ENCODE measurements at places on chromosomes 7 and 10. TPM values are rescaled to one million over a fixed set of nuclear protein-coding genes. Genes with fewer than 3 reads are reported as not detected.
A peak's percentile ranks its signal among the peaks of the same experiment; 100 is the strongest.

Gene INSYN2A
- total RNA-seq: not detected

Gene LRIT1
- total RNA-seq: not detected

Gene FFAR4
- 0.13 TPM for total RNA-seq

Gene TFPI2
- total RNA-seq: 2.6 TPM

Gene TBATA
- total RNA-seq: not detected

Gene RPEL1
- total RNA-seq: not detected

Gene RNF32
- 1.6 TPM for total RNA-seq

Gene ATG9B
- total RNA-seq: 0.58 TPM

Gene ARHGAP12
- total RNA-seq: 43.5 TPM

Gene FAM25G
- total RNA-seq: not detected

Gene NYAP1
- total RNA-seq: 4.6 TPM

DNA sequence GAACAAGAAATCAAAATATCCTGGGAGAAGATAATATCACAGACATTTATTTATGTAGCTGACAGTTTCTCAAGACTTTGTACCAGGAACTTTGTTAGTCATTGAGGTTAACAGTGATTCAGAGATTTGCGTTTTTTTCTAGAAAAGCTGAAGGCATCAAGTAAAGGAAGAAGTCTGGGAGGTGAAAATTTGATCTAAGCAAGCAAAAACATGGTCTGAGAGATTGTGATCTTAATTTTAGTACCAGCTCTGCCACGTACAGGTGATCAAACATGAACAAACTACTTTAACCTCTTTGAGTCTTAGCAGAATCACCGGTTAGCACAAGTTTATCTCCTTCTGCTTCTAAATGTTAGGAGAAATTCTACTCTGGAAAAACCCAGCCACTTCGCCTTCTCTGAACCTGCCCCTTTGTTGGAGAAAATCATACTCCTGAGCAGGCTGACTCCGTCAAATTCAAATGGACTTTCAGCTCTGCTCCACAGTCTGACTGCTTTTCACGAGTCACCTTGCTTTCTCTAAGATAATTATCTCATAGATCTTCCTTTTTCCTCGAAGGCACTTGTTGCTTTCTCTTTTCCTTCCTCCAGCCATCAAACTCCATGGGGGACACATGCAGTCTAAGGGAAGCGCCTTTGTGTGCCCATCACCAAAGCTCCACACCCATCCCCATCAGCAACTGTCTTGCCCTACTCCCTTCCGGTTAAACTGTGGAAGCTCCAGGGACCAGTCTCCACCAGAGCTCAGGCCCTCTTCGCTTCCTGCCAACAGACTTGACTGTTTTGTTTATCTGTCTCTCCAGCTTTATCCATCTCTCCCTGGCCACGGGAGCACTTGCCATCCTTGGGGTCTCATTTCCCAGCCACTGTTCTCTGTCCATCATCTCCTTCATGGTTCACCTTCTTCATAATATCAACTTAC lies 86.3 kb downstream of the PRKCQ start:
- DNase-seq: no peak
- H3K27ac ChIP-seq: no peak overlapping the region
- no peaks in the 10 kb centered on the region for H3K4me1 ChIP-seq
- H3K4me3 ChIP-seq: no peak overlapping the region

DNA sequence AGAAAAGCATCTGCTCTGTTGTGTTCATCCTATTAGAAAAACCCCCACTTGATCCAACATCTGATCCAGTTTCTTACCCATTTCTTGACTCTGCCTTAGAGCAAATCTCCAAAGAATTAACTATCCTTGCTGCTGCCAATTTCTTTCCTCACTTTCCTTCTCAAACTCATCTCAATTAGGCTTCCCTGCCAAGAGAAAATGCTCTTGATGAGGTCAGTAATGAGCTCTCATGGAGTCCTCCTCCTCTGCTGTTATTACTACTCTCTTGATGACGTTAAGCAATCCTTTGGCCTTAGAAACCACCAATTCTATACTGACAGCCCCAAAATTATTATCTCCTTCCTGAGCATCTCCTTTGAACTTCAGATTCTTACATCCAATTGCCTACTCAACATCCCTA lies 162.0 kb upstream of the FAM13C start:
- no peaks in the 10 kb centered on the region for H3K4me1 ChIP-seq
- DNase-seq: no peak
- H3K4me3 ChIP-seq: no peak overlapping the region
- no peak overlapping the region for H3K27ac ChIP-seq
- H3K27me3 ChIP-seq: no peaks in the 10 kb centered on the region

DNA sequence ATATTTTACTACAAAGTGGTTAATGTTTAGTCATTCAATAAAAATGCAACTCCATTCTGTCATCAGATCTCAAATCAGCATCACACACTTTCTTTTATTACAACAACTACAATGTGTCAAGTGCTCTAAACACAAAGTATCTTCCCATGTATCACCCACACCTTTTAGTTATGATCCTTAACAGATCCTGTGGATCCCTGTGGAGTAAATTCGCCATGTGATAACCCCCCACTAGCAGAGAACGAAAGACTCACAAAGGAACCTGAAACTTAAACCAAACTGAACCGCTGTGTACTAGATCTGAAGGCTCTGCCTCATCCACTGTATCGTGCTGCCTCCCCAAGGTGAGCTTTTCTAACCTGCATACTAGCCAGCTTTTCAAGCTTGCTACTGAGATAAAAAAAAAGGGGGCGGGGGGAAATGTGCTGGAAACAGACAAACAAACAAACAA lies 1.7 kb downstream of the DPY19L1 start:
- no peaks in the 10 kb centered on the region for H3K27me3 ChIP-seq
- H3K4me1 ChIP-seq: peaks cover 31% of the 10 kb centered on the region
- no peak overlapping the region for H3K27ac ChIP-seq
- peak overlapping the region; percentile 98 for H3K4me3 ChIP-seq
- DNase-seq: no peak
- no peaks in the 10 kb centered on the region for H3K36me3 ChIP-seq

- no peak overlapping the region for H3K4me3 ChIP-seq
- H3K4me1 ChIP-seq: peaks cover 2% of the 10 kb centered on the region
- H3K36me3 ChIP-seq: no peaks in the 10 kb centered on the region
Measured at GRCh38 chr10:131896403-131896802, 4.4 kb upstream of the PPP2R2D start.

GRCh38 chr10:117663750-117664149 lies 121.2 kb downstream of the EMX2 start:
- peaks cover 2% of the 10 kb centered on the region for H3K4me1 ChIP-seq

DNA sequence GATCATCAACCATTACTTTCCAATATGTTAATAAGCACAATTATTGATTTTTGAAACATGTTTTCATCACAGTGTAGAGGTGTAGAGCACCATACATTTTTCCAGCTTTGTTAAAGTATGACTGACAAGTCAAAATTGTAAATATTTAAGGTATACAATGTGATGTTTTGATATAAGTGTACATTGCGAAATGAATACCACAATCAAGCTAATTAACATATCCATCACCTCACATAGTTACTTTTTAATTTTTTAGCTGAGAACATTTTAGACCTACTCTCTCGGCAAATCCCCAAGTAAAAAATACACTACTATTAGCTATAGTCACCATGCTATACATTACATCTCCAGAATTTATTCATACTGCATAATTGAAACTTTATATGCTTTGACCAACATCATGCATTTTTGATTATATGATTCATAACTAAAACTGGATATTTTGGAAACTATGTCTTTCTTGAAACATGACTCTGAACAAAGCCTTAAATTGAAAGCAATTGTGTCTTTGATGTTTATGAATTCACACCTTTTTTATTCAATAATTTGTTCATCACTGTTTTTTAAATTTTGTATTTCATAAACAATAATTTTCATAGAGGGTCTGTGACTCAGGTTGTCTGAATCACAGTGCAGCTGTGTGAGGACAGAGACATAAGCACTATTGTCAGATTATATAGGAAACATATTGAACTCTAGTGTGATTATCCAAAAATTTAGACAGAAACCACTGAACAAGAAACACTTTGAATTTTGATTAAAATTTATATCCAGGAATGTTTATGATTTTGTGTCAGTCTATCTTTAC lies 486.1 kb downstream of the SEMA3D start:
- H3K4me1 ChIP-seq: no peaks in the 10 kb centered on the region
- no peak overlapping the region for H3K27ac ChIP-seq
- no peaks in the 10 kb centered on the region for H3K27me3 ChIP-seq
- DNase-seq: no peak
- H3K4me3 ChIP-seq: no peak overlapping the region
- no peaks in the 10 kb centered on the region for H3K36me3 ChIP-seq

GRCh38 chr10:111824128-111824527 lies 359.4 kb downstream of the GPAM start:
- no peak for DNase-seq
- no peak overlapping the region for H3K27ac ChIP-seq
- no peaks in the 10 kb centered on the region for H3K27me3 ChIP-seq
- H3K4me3 ChIP-seq: no peak overlapping the region
- H3K4me1 ChIP-seq: no peaks in the 10 kb centered on the region

- no peak overlapping the region for H3K4me3 ChIP-seq
- H3K36me3 ChIP-seq: no peaks in the 10 kb centered on the region
- no peaks in the 10 kb centered on the region for H3K27me3 ChIP-seq
- no peak for DNase-seq
- peaks cover 14% of the 10 kb centered on the region for H3K4me1 ChIP-seq
- no peak overlapping the region for H3K27ac ChIP-seq
Measured at GRCh38 chr7:112360681-112361080, 89.6 kb upstream of the IFRD1 start.

DNA sequence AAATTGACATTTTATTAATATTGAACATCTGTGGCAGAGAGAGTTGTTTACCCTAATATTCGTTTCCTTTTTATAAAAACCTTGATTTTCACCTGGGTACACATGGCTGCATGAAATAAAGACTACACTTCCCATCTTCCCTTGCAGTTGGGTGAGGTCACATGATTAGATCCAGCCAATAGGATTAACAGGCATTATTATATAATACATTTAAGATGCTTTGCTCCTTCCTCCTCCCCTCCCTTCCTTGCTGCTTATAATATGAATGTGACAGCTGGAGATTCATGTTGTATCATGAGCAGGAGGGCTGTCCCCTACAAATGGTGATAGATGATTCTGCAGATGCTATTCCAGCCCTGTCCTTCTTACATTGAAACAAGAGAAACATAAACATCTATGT lies 146.6 kb downstream of the SH2D4B start:
- H3K4me3 ChIP-seq: no peak overlapping the region
- no peak overlapping the region for H3K27ac ChIP-seq
- DNase-seq: no peak

DNA sequence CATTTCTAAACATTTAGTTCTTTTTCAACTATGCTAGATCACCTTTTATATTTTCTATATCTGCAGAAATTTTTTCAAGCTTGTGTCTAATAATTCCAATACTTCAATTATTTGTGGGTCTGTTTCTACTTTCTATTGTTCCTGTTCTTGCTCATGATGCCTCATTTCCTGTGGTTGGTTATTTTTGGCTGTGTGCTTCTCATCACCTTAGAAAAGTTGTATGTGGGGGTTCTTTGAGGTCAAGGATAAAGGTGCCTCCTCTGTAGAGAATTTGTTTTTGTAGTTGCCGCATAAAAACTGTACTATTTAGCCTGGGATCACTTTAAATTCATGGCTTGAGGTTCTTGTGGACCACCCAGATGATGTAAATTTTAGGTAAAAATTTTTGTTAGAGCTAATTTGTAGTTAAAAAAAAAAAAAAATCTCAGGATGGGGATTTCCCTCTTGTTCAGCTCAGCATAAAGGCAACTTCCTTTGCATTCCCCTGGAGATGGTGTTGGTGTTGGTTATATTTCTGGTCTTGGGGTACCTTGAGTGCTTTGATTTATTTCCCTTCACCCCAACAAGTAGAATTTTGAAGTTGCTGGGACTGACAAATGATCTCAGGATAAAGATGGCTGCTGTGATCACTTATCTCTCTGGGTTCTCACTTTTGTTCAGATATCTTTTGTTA lies 27.0 kb upstream of the JAZF1 start:
- H3K4me1 ChIP-seq: no peaks in the 10 kb centered on the region
- H3K27ac ChIP-seq: no peak overlapping the region
- H3K4me3 ChIP-seq: no peak overlapping the region
- no peaks in the 10 kb centered on the region for H3K36me3 ChIP-seq
- H3K27me3 ChIP-seq: no peaks in the 10 kb centered on the region

- DNase-seq: no peak
- H3K27ac ChIP-seq: no peak overlapping the region
Measured at GRCh38 chr10:132320654-132321469, 11.1 kb upstream of the LRRC27 start.

DNA sequence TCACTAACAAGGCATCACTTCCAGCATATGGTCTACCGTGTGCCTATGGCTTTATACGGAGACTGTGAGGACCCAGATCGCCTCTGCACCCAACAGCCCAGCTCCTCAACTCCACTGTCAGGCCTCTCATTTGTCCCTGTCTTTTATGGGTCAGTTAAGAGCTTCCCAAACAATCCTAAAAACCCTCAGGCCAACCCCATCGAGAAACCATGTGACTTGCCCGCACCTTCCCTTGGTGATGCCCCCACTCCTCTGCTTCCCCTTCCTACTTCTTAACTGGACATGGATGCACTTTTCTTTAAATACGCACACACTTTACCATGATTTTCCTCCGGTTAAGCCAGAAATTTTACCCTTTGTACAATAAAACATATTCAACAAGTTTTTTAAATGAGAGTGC lies 46.8 kb downstream of the BAIAP2L1 start:
- H3K36me3 ChIP-seq: peaks cover 23% of the 10 kb centered on the region
- no peak overlapping the region for H3K27ac ChIP-seq
- DNase-seq: no peak
- H3K4me3 ChIP-seq: no peak overlapping the region
- H3K4me1 ChIP-seq: no peaks in the 10 kb centered on the region

DNA sequence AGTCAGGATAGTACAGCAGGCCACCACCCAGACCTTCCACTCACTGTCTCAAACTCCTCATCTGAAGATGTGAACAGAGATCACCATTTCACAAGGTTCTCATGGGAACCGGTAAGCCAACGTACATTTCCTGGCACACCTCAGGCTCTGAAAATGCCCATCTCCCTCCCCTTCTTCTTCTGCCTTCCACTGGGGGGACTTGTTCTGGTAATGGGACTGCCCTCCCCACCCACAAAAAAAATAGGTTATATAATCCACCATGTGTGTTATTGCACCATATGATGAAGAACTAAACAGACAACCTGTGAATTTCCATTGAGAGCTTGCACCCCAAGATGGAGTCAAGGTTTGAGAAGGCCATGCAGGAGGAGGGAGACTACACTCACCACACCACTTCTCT lies 42.1 kb upstream of the IKZF1 start:
- H3K4me3 ChIP-seq: no peak overlapping the region
- no peaks in the 10 kb centered on the region for H3K36me3 ChIP-seq
- H3K27ac ChIP-seq: no peak overlapping the region
- no peaks in the 10 kb centered on the region for H3K4me1 ChIP-seq

- DNase-seq: no peak
- no peaks in the 10 kb centered on the region for H3K36me3 ChIP-seq
- no peak overlapping the region for H3K27ac ChIP-seq
- no peaks in the 10 kb centered on the region for H3K27me3 ChIP-seq
Measured at GRCh38 chr10:96089670-96090462, 40.2 kb upstream of the ZNF518A start.

- peaks cover 12% of the 10 kb centered on the region for H3K27me3 ChIP-seq
- no peaks in the 10 kb centered on the region for H3K36me3 ChIP-seq
- H3K27ac ChIP-seq: no peak overlapping the region
- no peak overlapping the region for H3K4me3 ChIP-seq
Measured at GRCh38 chr10:75295868-75296441, 60.2 kb upstream of the COMTD1 start.
